GM06990 (cell line): ENCODE measurements at places on chromosomes 2 and 18.

DNA sequence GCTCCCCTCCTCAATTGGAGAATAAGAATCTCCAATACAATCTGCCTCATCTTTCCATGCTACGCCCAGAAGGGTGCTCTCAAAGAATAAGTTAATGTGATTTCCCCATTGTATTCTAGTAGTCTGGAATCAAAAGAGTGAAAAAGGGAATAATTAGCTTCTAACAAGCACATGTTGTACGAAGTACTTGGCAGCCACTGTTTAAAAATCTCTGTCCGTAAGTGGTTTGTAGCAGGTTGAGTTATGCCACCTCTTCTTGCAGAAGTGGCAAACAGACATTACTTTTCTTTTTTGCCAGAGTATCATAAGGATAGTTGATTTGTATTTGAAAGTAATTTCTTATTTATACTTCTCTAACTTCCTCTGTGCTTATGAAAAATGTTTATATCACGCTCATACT lies 184.7 kb downstream of the CD226 start:
- DNase-seq: no peak

GRCh38 chr2:74877781-74878433 lies 44.0 kb downstream of the HK2 start:
- DNase-seq: no peak

DNA sequence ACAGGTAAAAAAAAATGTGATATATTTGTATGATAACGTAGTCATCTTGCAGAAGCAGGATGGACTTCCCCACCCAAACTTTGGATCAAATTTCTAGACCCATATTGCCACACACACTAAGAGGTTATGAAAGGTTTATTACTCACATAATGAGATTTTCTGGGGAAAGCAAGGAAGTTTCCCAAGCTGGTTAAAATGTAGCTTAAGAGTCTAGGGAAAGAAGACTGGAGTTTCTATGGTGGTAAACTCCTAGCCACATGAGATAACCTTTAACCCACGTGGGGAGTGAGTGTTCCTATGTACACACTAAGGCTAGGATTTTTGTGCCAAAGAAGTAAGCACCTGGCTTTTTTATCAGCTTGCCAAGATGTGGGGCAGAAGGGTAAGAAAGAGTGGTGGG lies 335.7 kb upstream of the UBE2E3 start:
- no peak for DNase-seq

DNA sequence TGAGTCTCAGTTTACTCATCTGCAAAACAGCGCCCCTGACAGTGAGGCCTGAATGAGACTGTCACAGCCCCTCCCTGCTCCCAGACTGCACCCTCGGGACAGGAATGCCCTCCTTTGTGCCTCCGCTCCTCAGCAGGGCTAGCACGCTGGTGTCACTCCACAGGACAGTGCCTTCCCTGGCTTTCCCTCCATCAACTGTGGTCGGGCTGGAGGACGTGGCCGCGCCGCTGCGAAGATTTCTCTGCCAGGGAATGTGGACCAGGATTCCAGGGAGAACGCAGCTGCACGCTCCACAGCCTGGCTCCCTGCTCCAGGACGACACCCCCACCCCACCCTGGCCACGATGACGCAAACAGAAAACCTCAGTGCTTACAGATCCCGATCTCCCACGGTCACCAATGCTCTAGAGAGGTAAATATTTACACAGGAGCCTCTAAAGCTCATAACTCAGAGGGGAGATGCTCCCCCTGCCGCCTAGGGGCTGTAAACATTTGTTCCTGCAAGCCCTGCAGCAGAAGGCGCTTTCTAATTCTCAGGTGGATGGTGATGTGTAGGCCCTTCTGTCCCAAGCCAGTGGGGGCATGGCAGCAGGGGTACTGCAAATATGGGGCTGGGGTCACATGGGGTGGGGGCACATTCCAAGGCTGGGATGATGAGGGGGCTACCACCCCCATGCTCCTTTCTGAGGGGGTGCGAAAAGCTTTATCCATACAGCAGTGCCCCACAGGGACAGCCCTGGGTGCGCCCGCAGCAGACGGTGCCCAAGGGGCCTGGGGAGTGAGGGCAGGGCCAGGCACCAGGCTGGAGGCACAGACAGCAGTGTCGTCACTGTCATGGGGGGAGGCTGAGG lies 12.4 kb downstream of the HS6ST1 start:
- no peak for DNase-seq

- no peak for DNase-seq
These were observed 24.8 kb downstream of the IGFBP2 start for GRCh38 chr2:216657980-216658379.

DNA sequence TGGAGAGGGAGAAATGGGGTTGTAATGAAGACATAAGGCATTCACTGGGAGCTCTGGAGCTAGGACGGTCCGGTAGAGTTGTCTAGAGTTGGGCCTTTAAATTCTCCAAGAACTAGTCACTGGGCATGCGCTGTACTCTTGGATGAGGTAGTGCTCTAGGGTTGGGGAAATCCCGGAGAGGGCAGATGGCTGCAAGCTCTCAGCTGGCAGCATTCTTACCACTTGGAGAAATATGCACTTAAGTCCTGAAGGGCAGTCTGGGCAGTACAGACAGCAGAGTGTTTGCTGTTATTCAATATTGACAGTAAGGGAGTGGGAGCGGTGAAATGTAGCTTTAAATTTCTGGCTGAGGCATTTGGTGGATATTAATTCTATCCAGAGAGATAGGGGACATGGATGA lies 214.6 kb downstream of the RDH14 start:
- no peak for DNase-seq
